ENCODE measurements at places on chromosomes 2 and 18. TPM values are rescaled to one million over a fixed set of nuclear protein-coding genes. Genes with fewer than 3 reads are reported as not detected.
A peak's percentile ranks its signal among the peaks of the same experiment; 100 is the strongest.

DNA sequence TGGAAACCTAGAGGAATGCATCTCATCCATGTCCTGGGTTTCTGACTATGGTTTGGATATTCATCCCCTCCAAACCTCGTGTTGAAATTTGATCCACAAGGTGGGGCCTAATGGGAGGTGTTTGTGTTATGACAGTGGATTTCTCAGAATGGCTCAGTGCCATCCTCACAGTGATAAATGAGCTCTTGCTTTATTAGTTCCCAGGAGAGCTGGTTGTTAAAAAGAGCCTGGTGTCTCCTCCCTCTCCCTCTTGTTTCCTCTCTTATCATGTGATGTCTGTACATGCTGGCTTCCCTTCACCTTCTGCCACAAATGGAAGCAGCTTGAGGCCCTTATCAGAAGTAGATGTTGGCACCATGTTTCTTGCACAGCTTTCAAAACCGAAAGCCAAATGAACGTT, 424.3 kb downstream of the DCC start:
- no peak for DNase-seq

- no peak for DNase-seq
Observed at GRCh38 chr2:167103028-167103756, 214.9 kb downstream of the XIRP2 start.

DNA sequence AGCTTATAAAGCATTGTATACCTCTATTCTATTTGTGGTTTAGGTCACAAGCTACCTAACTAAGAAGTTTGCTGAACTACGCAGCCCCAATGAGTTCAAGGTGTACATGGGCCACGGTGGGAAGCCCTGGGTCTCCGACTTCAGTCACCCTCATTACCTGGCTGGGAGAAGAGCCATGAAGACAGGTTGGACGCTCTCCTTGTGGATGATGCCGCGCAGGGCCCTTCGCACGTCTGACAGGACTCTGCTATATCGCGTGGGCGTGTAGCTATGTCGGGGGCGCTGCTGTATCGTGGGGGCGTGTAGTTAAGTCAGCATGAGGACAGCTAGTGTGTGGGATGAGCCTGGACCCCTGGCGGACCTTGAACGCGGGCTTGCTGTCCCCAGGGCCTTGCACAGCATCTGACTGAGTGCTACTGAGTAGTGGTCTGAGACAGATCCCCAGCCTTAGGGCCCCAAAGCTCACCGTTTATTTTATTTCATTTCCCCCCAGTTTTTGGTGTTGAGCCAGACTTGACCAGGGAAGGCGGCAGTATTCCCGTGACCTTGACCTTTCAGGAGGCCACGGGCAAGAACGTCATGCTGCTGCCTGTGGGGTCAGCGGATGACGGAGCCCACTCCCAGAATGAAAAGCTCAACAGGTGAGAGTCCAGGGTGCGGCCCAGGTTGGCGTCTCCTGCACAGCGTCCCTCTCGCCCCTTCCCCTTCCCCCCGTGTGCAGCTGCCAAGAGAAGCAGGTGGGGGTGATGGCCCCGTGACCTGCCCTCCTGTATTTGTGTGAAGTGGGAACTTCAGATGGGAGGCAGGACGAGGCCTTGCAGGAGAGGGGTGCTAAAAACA, 15.6 kb upstream of the CNDP1 start:
- no peak for DNase-seq

GRCh38 chr2:197078535-197078934, 152.0 kb upstream of the PGAP1 start:
- no peak for DNase-seq

DNA sequence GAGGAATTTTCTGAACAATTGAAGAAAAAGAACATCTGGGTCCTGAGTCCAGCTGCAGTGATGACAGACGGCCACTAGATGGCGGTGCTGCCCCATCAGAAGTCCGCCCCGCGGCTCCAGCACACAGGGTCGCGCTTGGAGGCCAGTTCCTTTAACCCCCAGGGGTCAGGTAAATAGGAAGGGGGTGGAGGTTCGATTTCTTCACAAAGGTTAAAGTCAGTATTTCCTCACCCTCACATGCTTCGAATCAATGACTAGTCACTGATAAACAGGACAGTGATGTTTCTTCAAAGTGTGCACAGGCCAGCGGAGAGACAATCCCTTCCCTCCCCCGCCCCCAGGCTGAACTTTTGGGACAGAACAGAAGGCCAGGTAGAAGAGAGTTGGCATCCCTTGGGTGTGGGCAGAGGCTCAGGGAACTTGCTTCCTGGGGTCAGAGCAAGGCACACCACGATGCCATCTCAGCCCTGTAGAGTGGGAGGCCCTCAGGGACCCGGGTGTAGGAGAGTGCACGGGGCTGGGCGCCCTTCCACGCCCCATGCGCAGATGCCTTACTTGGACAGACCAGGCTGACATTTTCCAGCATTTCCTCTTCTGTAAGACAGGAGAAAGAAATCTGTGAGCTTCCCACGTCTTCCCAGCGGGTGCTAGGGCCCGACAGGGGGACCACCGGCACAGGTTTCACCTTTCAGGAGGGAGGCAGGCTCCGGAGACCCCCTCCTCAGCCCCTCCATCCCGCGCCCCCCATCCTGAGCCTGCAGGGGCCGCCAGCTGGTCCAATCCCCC, 722 bp downstream of the APOB start:
- no peak for DNase-seq

GRCh38 chr2:12083713-12084419, 337.4 kb downstream of the LPIN1 start:
- no peak for DNase-seq

DNA sequence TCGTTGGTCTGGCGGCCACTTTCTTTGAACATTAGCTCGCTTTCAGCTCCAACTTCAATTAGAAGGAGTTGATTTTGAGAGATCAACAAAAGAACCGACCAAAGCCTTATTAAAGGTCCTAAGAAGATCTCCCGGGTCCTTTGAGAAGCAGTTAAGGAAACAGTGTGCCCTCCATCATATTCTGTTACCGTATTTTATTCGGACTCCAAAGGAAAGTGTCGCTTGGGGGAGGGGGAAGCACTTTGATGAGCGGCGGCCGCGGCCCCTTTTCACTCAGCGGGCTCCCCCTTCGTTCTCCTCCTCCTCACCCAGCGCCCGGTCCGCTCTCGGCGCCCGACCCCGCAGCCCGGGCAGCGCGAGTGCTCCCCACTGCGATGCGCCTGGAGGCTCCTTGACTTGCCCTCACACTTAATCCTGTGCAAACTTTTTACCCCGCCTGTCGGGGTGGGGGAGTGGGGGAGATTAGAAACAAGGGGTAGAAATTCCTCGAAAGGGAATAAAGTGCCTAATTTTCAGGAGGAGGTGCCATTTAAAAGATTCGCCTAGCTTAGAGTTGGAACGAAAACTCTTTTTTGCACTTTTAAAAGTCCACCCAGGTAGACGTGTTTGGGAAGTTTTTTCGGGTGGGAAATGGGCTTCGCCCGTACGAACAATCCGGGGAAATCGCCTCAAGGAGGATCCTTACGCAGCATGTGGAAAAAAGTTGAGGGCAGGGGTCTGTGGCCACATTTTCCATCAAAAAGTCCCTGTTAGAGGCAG, 1.2 kb upstream of the OTX1 start:
- DNase-seq: peak; percentile 21

DNA sequence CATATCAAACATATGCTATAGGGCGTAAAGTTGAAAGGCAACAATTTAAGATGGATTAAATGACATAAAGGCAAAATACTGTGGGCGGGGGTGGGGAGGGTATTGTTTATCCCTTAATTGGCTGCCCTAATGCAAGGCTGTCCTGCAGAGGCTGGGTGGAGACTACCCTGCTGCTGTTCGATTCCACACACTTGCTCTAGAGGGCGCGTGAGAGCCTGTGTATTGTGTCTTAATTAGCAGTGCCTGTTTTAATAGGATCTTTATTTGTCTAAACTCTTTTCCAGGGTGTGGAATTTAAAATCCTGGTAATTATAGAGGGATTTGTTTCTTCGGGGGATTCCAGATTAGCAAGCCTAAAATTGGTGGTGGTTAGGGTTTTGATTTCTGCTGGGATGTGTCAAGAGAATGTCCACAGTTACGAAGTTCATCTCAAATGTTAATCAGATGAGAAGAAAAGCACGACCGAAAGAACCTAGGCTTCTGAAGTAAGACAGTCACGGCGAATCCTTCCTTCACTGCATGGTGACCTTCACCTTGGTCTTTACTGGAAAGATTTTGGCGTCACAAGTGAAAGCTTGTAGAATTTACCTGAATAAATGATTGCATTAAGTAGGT, 103.5 kb upstream of the MAP3K20 start:
- no peak for DNase-seq

DNA sequence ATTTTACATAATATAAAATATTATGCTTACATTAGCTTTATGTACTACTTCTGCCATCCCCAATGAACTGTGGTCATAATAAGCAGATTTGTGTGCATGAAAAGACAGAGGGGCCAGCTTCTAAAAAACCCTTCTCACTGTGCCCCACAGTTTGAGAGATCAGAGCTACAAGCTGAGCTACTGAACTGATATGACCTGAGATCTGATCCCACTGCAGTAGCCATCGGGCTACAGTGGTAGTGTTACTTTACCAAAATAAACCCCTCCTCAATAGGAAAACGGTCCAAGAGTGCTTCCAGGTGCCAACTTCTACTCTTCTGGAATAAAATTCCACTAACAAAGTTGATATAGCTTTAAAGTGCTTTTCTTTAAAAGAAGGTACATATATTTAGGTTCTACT, 43.1 kb downstream of the IKZF2 start:
- no peak for DNase-seq

DNA sequence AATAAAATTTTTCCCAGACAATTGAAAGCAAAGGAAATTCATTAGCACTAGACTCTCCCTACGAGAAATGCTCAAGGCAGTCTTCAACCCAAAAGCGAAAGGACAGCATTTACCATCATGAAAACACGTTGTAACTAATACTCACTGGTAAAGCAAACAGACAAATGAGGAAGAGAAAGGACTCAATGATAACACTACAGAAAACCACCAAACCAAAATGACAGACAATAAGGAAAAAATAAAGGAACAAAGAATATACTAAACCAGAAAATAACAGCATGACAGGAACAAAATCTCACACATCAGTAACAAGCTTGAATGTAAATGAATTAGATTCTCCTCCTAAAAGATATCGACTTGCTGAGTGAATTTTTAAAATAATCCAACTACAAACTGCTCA, 190.7 kb downstream of the NOL4 start:
- no peak for DNase-seq

GRCh38 chr2:177143444-177143843, 69.2 kb upstream of the HNRNPA3 start:
- DNase-seq: no peak

GRCh38 chr18:44786688-44787087, 106.0 kb downstream of the SETBP1 start:
- DNase-seq: no peak

DNA sequence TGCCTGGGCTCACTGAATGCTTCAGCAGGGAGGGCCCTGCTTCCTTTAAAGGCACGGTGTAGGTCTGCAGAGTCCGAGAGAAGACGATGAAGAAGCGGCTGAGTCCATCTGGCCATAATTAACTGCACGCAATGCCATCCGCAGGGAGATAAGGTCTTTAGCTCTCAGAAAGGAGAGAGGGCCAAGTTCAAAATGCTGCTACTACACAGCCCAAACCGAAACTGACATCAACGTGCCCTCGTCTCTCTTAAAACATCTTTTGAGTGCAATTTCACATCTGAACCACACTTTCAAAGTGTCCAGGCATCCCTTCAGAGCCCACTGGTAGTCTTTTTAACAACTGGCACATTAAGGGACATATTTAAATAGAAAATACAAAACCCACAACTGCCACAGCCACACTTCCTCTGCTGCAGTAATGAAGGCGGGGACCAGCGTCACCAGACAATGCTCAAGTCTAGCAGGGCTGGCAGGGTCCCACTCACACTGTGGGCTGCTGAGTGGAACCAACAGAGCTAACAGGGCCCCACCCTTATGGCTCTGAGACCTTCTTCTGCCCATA, 35.8 kb downstream of the ST3GAL5 start:
- DNase-seq: no peak

- DNase-seq: no peak
Observed at GRCh38 chr18:25164848-25165811, 186.8 kb downstream of the ZNF521 start.

The ZNF804A gene
- not detected for polyA plus RNA-seq

The UGT1A5 gene
- polyA plus RNA-seq: not detected

The HAUS1 gene
- 54.8 TPM for polyA plus RNA-seq

The TCF23 gene
- polyA plus RNA-seq: 0.02 TPM

The CKAP2L gene
- polyA plus RNA-seq: 13.4 TPM

The GNAL gene
- 0.31 TPM for polyA plus RNA-seq

The CDH7 gene
- not detected for polyA plus RNA-seq

The NEU2 gene
- polyA plus RNA-seq: not detected

The SLC23A3 gene
- 0.51 TPM for polyA plus RNA-seq

The UCN gene
- polyA plus RNA-seq: 0.50 TPM

The PLEK gene
- not detected for polyA plus RNA-seq

All from foreskin keratinocyte (primary cell).